Activated naive CD4-positive, alpha-beta T cell treated with anti-CD3 and anti-CD28 coated beads, Interleukin-2, amount 50 U/mL, for 16 hours (primary cell): ENCODE measurements at places on chromosomes 5 and 9.

- DNase-seq = peak; percentile 22
Measured at GRCh38 chr9:134185536-134186011, 21.2 kb upstream of the RNU6ATAC start.

- DNase-seq = no peak
Measured at GRCh38 chr9:71685394-71685793, 82.9 kb downstream of the CEMIP2 start.

DNA sequence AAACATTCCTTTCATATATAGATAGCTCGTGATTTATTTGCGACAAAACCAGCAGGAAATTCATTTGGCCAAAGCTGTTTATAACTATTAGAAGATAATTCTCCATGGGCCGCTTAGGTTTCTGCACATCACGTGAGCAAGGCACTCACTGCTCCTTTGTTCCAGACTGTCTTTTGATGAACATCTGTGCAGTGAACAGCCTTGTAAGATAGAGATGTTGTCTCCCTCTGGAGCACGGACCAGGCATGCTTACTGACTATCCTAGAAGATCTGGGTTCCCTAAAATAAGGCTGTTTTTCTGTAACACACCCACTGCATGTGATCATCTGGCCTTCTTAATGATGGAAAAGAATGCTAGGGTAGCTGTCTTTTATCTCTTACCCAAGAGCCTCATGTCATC is 30.9 kb downstream of the YIPF5 start:
- no peak for DNase-seq

DNA sequence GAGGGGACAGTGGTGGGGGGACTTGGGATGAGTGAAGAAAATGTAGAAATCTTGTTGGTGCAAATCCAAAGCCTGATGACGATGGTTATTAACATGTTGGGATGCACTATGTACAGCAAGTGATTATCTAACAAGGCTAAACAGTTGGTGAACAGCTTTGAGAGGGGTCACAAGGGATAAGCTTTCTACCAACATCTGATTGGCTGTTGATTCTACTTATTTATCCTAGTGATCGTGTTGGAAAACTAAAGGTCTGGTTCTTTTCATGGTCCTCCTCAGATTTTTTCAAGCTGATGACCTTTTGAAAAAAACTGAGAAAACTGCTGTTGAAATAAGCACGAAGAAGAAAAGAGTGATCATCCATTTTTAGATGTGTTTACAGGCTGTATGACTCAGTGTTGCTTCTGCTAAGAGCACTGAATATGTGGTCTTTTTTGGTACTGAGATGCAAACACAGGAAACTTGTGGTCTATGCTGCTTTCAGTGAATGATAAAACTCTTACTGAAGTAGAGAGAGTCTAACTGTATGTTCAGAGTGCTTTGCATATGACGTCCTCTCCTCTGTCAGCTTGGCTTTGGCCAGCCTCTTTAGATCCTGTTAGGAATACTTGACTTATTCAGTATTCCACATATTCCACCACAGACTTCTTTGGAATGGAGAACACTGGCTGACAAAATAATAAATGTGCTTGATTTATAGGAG is 174.8 kb downstream of the SLF1 start:
- no peak for DNase-seq

DNA sequence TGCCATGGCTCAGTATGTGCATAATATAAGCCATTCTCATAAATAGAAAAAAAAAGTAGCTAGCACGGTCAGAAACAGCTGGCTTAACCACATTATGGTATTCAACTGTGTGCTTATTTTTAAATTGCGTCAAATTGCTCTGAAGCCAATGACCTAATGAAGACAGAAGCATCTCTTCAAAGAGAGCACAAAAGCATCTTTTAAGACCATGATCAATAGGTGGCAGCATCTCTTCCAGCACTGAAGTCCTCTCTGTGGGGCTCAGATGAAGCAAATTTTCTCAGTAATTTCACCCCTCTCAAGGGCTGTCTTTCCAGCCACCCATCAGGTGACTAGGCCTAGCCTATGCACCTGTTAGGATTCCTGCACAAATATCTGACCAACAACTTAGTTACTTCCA is 251.4 kb downstream of the GLIS3 start:
- no peak for DNase-seq

- no peak for DNase-seq
Measured at GRCh38 chr5:172104021-172104420, 84.0 kb downstream of the STK10 start.

GRCh38 chr5:170151097-170151831 is 45.6 kb downstream of the FOXI1 start:
- no peak for DNase-seq

- DNase-seq = no peak
Measured at GRCh38 chr5:122296871-122297270, 15.2 kb upstream of the SNCAIP start.

- DNase-seq = no peak
Measured at GRCh38 chr9:80072451-80072850, 500.7 kb downstream of the TLE4 start.

- DNase-seq = no peak
Measured at GRCh38 chr5:44774279-44774880, 34.4 kb upstream of the MRPS30 start.

DNA sequence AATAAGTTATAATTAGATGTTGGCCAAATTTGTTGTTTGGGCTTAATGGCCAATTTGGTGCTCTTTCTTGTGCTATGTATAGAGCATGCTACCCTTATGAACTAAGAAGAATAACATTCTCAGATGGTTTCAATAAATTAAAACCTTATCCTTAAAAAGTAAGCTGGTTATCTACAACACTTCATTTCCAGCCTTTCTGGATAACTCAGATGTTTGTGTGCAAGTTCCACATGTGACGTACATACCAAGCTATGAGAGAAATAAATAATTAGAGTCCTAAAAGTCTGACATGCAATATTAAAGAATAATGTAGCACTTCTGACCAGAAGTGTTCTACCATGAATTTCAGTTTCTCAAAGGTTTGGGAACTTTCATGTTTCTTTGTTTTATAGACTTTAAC is 11.7 kb downstream of the MTREX start:
- no peak for DNase-seq

DNA sequence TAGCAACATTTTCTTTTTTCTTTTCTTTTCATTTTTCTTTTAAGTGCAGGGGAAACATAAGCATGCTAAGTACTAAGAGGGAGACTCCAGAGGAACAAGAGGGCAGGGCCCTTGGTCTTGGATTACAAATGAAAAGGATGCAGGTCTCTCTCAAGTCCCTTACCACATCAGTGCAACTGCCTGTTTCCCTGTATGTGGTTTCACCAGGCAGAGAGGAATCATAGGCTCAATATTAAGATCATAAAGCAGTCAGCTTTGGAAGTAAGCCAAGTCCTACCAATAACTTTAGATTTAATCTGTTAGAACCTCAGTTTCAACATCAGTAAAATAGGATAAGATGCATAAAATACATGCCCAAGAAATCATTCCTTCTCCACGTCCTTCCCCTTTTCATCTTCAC is 422.7 kb upstream of the PAPPA start:
- DNase-seq = no peak

- DNase-seq = no peak
Measured at GRCh38 chr5:29169886-29170285, 2023.6 kb upstream of the CDH6 start.

GRCh38 chr9:133950629-133951111 is 41.5 kb downstream of the VAV2 start:
- no peak for DNase-seq

- DNase-seq = no peak
Measured at GRCh38 chr5:95916687-95917085, 45.0 kb downstream of the ELL2 start.

DNA sequence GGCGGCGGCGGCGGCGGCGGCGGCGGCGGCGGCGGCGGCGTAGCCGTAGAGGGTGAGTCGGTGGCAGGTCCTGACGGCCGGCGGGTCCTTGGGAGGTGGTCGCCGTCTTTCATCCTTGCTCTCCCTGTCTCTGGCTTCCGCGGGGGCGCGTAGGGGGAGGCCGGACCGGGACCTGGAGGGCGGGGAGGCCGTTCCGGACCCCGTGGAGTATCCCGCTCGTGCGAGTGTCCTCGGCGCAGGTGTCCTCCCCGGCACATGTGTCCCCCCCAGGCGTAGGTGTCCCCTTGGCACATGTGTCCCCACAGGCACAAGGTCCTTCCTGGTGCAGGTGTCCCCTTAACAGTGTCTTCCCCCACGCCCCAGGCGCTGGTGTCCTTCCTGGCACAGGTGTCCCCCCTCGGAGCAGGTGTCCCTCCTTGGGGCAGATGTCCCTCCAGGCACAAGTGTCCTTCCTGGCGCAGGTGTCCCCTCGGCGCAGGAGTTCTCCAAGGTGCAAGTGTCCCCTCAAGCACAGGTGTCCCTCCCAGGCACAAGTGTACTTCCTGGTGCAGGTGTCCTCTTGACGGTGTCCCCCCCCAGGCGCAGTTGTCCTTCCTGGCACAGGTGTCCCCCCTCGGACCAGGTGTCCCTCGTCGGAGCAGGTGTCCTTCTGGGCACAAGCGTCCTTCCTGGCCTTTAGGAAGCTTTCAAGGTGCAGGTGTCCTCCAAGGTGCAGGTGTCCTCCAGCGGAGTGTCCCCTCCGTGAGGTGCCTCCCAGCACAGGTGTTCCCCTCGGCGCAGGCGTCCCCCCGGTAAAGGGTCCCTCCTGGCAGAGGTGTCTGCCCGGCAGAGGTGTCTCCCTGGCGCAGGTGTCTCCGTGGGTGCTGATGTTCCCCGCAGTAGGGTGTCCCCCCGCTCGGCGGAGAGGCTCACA is 519 bp downstream of the EXOC3 start:
- peak; percentile 54 for DNase-seq

GRCh38 chr5:58786035-58786434 is 203.2 kb downstream of the RAB3C start:
- no peak for DNase-seq

DNA sequence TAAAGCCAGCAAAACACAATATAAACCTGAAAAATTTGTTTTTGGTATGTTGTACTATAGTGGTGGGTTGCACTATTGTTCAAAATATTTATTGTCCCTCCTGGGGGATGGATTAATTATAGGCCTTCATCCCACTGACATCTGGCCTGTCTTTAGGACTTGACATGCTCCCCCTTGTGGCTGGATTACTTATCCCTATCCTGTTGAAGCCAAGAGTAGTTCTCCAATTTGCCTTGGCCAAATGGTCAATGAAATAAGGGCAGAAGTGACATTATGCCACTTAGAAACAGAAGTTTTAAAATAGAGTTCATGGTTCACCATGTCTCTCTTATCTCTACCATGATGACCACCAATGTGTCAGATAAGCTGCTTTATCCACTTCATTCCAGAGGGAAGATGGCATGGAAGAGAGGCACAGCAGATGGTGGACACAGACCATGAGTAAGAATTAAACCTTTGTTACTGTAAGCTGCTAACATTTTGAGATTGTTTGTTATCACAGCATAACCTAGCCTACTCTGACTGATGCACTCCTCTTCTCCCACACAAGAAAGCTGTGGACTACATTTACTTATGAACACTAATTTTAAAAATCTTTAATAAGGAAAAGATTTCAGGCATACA is 29.2 kb upstream of the ARHGEF28 start:
- DNase-seq = no peak

DNA sequence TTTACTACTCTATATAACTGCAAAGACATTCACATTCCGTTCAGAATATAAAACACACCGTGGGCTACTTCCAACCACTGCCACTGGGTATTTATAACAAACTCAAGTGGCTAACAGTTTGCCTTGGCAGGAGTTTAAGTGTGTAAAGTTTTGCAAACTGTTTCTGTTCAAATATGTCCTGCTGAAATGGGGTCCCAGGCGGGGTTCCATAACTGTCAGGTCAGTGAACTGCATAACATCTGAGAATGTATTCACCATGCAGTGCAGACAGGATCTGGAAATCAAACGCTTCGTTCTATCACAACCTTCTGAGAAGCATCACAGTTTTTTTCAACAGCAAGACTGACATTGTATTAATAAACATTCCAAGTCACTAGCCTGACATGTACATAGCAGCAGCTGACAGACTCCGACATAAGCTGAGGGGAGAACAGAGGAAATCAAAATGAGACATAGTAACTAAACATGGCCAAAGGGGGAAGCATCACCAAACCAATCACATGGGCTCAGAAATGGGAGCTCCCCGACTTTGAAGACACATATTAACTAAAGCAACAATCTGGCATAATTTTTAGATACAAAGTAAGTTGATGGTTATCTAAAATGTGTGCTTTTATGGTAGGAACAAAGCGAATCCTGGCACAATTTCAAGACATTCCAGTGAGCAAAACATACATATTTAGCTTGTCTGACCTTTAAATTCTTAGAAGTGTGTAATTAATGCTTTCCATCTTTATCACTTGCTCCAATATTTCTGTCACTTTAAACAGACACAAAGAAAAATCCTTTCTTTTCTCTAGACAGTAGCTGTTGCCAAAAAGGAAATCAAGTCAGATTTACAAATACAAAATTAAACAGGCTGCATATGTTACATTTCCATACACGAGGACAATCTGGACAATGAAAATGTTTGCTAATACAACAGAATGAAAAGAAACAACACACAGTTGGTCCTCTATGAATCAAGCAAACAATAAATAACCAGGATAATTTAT is 156.8 kb downstream of the MAPKAP1 start:
- DNase-seq = no peak

DNA sequence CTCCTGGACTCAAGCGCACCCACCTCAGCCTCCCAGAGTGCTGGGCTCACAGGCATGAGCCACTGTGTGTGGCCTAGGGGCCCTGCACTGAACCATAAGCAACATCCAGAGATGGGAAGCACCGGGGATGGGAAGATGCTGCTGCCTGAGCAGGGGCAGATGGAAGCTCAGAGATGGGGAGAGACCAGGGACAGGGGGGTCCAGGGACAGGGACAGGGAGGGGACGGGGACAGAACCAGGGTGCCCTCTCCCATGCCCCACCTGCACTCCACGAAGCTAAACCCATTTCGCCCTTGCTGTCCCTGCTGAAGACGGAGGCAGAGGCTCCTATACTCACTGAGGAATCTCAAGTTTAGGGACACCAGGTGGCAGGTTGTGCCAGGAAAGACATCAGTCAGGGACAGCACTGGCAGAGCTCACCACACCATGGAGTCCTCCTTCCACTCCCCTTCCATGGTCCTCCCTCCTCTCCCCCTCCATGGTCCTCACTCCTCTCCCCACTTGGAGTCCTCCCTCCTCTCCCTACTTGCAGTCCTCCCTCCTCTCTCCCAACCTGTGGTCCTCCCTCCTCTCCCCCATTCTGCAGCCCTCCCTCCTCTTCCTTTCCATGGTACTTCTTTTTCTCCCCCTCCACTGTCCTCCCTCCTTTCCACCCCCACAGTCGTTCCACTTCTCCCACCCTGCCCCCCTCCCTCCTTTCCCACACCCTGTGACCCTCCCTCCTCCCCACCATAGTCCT is 45.5 kb upstream of the LRRC14B start:
- DNase-seq = no peak

DNA sequence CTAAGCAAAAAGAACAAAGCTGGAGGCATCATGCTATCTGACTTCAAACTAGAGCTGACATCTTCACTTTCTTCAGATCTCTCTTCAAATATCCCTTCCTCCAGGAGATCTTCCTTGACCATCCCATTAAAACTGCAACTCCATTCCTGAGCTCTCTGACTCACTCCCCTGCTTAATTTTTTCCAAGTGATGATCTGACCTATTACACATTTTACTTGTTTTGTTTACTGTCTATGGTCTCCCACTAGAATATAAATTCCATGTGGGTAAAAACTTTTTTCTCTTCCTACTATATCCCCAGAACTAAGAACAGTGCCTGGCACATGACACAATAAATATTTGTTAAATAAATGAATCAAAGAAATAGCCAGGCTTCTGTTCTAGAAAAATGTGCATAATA is 87.5 kb downstream of the SLIT3 start:
- DNase-seq = no peak

- no peak for DNase-seq
Measured at GRCh38 chr9:135304886-135305285, 174.7 kb upstream of the PPP1R26 start.

- no peak for DNase-seq
Measured at GRCh38 chr9:109168170-109168569, 1.1 kb upstream of the FRRS1L start.
